Kidney tubule cell (primary cell): ENCODE measurements at places on chromosomes 6 and 20.

DNA sequence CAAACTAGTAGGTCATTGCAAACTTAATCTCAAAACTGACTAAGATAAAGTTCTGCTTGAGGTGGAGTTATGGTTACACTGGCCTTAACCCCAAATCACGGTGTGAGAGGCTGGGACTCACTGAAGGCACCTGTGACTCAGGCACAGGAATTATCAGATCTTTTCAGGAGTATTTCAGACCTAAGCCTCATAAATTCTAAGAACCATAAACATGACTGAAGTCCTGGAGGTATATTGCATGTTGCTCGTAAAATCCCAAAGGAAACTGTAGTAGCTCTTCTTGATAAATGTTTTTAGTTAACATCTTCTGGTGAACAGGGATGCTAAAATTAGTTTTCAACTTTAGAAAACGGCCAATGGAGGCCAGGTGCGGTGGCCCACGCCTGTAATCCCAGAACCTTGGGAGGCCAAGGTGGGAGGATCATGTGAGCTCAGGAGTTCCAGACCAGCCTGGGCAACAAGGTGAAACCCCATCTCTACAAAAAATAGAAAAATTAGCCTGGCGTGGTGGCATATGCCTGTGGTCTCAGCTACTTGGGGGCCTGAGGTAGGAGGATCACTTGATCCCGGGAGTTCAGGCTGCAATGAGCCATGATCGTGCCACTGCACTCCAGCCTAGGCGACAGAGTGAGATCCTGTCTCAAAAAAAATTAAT is 36.5 kb downstream of the DZANK1 start:
- no peak for DNase-seq

GRCh38 chr6:157433678-157434081 is 52.7 kb downstream of the ZDHHC14 start:
- no peak for DNase-seq

GRCh38 chr6:3227363-3228045 is at the start of gene TUBB2B:
TUBB2B (minus strand) TSS chr6:3227653; CDS start chr6:3227543, 110 bp downstream.
- DNase-seq = no peak

- peak; percentile 95 for DNase-seq
Measured at GRCh38 chr6:30749554-30750378, 5.4 kb upstream of the IER3 start.

DNA sequence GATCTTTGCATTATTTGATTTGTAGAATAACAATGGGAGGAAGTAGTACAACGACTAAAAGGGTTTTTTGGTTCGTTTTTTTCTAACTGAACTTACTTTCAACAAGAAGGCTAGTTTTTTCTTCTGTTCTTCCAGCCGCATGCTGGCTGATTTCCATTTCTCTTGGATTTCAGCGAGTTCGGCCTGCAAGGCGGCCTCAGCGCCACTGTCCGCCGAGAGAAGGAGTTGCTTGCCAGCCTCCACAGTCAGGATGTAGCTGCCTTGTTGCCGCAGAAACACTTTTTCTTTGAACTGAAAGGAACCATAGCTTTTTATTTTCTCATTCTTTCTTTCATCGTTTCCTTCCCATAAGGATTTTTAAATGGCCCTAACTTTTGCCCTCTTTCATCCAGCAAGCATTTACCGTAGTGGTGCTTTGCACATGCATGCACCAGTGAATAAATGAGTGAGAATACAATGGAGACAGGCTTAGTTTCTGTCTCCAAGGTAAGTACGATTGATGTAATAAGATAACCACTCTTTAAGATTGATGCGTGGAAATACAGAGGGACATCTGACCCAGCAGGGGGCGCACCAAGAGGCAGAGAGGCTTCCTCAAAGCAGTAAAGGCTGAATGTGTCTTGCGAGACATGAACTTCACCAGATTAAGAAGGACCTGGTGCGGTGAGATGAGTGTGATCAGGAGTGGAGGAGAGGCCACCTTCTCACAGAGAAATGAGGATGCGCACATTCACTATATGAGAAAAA is 398.8 kb downstream of the ESR1 start:
- DNase-seq = peak; percentile 18

DNA sequence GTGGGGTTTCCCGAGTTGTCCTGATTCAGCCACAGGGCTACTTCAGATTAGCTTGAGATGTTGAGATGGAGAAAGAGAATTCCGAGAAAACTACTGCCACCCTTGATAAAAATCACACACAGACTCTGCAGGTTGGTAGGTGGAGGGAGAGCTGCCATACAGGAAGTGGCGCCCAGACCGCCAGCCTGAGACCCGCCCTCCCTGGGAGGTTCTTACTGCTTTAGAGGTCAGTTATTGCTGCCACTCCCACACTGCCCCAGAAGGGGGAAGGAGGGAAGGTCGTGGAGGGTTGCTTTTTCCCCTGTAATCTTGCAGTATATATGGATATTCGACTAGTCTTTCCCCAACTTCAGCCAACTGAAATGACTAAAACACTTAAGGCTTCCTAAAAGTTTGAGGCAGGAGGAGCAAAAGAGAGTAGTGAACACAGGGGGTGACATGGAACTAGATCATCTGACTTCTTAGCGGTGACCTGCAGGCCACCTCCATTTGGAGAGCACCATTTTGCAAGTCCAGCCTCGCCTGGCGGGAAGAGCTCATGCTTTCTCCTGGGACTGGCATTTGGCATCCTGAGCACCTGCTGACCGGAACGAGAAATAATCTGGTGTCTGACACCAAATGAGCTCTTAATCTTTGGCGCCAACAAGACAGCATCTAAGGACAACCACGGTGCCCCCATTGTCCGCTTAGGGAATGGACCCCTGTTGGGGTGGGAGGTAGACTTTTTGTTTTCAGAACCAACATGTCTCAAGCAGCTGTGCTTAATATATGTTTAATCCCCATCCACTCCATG is 35.7 kb upstream of the SLC22A1 start:
- no peak for DNase-seq

DNA sequence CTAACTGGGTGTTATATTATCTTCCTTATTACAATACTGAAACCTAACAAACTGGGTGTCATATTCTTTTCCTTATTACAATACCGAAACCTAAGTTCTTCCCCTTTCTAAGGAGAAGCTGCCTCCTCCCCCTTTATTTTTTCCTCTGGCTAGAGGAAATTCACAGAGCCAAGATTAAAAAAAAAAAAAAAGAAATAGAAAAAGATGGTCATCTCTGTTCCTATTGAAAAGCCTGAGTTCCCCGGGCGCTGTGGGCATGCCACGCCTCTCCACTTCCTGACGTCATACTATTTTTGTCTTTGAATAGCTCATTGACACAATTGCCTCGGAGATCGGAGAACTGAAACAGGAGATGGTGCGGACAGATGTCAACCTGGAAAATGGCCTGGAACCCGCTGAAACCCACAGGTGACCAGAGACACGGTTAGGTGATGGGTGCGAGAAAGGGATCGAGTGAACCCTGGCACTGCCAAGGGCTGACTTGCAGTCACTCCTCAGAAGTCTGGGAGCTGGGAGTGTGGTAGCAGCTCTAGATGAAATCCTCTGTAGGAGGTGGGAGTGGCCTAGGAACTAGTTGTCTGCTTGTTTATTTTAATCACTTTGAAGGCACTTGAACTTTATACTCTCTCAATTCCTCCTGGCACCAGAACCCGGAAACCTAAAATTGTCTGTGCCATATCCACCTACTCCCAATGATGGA is 82.2 kb upstream of the NAA20 start:
- peak; percentile 19 for DNase-seq

- DNase-seq = no peak
Measured at GRCh38 chr20:47305667-47306066, 50.8 kb downstream of the ZMYND8 start.

GRCh38 chr6:84065693-84066290 is 32.2 kb downstream of the MRAP2 start:
- DNase-seq = peak; percentile 59

DNA sequence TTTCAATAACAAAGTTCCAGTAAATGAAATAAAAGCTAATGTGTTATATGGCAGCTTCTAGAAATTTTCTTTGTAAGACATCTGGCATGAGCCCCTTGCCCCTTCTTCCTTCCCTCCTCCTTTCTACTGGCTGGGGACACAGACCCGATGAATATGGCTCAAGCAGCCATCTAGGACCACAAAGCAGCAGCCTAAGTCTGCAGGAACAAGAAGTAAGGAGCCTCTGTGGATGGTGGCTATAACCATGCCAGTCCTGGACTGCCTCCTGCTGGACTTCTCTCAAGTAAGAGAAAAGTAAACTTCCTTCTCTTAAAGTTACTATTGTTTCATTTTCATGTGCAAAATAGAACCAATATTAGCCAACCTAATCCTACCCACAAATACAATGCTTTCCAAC is 114.9 kb upstream of the DST start:
- peak; percentile 46 for DNase-seq

DNA sequence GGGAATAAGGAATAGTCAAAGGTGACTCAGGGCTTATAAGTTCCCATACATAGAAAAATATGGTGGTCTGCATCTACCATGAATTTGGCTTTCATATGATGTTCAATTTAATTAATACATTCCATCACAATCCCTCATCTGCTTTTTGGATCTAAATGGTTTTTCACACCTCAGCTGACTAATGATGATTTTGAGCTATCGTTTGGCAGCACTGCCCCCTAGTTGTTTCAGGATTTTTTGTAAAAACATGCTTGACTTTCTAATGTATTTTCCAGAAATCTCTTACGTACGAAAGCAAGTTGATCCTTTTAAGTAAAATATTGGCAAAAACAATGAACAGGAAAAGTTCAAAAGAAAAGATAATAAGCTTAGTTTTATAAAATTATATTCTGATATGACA is 408.6 kb upstream of the ADGRB3 start:
- no peak for DNase-seq

DNA sequence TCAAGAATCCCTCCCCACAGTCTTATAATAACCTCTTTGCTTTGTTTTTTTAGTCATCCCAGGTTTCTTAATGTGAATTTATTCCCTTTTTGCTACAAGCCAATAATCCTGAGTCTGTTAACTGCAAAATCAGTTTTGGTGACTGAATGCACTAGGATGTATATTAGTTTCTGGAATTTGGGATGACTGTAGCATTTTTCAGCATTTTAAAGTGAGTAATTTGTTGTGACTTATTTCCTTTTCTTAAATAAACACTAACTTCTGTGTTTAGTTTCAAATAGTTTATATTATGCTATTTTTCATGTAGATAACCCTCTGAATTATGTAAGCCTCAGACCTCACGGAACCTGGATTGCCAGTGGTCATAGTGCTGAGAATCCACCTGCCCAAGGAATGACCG is 5.5 kb downstream of the CST1 start:
- DNase-seq = no peak

DNA sequence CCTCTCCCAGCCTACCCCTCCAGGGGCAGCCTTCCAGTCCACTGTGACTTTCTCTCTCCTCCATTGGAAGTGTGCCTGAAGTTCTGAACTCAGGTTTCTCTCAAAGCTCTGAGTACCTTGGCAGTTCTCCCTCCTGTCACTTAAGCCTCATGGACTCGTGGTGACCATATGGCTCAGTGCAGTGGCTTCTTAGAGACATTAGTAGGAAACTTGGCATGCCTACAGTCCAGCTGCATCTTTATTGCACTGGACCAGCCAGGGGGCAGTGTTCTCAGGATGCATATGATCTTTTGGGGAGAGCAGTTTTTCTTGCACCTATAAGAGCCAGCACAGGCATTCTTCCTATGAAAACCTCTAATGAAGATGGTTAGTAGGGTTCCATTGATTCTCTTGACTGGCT is 47.5 kb upstream of the KCNK16 start:
- no peak for DNase-seq

DNA sequence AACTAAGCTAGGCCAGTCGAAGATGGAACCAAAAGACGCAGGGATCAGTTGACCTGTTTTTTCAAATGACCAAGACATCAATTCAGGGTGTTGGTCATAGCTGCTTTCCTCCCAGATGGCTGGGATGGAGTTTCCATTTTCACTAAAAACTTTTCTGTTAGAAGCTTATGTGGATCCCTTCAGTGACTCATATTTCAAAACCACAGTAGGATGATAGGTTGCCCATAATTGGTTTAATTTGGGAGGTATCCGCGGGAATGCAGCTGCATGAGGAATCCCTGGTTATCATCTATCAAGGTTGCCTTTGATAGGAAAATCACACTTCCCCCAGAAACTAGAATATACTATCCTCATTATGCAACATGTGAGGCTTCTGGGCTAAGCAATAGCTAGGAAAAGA is 150.9 kb upstream of the MLIP start:
- peak; percentile 32 for DNase-seq

DNA sequence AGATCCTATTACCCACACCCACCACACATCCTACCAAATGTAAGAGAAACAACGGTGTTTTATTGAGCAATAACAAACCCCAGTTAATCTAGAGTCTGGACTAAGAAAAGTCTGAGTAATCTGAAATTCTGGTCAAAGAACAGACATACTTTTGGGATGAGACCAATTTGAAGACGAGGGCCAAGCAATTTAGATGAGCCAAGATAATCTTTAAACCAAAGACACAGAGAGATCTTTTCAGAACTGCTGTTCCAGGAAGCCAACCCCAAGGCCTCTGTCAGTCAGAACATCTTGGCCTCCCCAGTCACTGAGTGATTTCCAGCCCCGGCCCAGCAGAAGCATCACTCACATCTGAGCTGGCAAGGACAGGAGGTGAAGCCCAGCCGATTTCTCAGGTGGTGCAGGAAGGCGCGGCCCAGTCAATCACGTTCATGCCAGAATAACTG is 118.5 kb upstream of the SYNDIG1 start:
- peak; percentile 2 for DNase-seq

DNA sequence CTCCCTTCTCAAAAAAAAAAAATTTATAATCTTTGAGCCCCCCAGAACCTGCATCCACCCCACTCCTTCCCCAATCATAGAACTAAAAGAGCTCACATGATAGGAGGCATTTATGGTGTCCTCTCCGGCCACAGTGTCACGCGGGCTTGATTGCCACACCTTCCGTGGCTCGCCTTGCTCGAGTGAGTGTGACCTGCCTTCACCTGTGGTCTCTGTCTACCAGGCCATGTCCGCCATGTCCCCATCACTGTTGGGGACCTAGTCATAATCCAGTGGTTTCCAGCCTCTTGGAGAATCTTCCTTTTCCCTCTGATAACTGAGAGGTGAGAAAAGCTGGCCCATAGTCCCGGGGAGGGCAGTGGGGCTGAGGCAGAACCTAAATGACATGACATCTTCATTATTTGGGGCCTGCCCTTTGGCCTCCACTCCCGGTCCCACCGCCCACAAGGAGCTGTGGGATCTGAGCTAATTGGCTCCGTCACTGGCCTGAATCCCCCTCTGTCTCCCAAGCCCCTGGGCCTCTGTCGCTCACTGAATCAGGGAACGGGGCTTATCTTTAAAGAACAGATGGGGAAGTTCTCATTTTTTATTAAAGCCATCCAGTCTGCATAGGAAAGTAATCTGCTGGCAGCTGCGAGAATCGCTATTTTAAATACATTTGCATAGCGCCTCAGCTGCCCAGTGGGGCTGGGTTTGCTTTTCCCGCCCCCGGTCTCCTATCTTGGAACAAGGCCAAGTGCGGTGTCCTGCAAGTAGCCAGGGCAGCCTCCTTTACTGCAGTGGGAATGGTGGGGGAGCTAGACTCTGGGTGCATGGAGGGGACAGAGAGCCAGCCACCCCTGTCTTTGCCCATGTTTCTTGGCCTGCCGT is 197.6 kb upstream of the PMEPA1 start:
- no peak for DNase-seq
